ENCODE measurements at places on chromosomes 1 and 21.

DNA sequence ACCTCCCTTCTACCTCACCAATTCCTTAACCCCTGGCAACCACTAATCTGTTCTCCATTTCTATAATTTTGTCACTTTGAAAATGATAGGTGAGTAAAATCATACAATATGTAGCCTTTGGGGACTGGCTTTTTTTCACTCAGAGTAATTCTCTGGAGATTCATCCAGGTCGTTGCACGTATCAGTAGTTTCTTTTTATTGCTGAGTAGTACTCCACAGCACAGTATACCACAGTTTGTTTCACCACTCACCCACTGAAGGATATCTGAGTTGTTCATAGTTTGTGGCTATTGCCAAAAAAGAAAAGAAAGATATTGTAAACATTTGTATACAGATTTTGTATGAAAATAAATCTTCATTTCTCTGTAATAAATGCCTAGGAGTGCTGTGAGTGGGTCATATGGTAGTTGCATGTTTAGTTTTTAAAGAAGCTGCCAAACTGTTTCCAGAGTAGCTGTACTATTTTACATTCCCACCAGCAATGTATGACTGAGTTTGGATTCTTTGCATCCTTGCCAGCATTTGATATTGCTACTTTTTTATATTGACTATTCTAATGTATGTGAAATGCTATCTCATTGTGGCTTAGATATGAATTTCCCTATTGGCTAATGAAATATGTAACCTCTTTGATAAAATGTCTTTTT is 3.7 kb downstream of the CHD1L start:
- no peak for DNase-seq

GRCh38 chr1:36763771-36764170 is 270.5 kb downstream of the GRIK3 start:
- DNase-seq, result no peak

- no peak for DNase-seq
Observed at GRCh38 chr1:91891969-91892368, 6.0 kb upstream of the TGFBR3 start.

DNA sequence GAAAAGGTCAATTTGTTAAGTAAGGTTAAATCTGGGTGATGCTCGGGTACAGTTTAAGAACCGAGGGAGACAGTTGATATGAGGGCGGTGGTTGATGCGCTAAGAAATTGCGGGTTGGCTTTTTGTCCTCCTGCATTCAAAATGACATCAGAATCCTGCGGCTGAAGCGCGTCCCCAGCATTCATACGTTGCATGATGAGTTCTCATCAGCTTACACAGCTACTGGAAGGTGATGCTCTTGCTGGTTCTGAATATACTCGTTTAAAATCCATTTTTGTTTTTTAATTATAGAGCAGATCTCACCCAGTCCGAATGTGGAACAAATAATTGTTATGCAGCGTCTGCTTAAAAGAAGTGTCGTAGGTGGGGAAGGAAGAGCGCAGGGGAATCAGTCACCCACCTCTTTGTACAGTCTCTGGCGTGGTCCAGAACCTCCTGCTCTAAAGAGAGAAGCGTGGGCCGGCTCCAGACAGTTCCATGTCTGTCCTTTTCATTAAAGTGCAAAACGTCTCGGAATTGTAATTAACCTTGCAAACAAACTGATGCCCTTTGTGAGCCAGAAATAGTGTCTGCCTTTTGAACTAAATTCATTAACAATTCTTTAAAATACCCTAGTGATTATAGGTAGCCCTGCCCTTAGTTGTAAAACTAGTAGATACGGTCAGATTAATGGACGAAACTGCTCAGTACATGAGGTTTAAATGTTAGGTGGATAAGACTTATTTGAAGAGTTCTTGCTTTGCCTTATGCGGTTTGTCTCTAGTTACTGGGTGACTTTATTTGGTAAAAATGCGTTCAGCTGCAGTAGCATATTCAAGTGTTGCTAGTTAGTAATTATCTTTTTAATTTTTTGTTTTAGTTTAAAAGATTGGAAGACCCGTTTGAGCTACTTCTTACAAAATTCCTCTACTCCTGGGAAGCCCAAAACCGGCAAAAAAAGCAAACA is 741 bp downstream of the RGS2 start:
- no peak for DNase-seq

DNA sequence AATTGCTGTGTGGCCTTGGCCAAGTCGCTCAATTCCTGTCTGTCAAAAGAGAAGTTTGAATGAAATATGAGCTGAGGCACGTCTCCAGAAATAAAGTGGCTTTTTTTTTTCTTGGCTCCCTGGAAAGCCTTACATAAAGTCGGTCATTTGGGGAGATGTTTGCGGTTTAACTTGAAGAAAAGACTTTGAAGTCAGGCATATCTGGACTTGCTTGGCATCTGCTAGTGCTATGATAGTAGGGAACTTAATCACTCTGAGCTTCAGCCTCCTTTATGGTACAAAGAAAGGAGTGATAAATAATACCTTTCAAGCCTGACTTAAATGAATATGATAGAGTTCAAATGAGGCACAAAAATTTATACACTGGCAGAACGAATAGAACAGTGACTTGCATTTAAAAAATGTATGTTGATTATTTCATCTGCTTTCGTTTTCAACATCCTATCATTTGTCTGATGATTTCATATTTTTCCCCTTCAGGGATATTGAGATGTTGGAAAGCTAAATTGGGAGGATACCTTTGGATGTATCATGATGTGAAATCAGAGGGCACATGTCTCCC is 60.2 kb downstream of the FASLG start:
- DNase-seq, result no peak

GRCh38 chr1:59101518-59101917 is 195.4 kb upstream of the FGGY start:
- no peak for DNase-seq

DNA sequence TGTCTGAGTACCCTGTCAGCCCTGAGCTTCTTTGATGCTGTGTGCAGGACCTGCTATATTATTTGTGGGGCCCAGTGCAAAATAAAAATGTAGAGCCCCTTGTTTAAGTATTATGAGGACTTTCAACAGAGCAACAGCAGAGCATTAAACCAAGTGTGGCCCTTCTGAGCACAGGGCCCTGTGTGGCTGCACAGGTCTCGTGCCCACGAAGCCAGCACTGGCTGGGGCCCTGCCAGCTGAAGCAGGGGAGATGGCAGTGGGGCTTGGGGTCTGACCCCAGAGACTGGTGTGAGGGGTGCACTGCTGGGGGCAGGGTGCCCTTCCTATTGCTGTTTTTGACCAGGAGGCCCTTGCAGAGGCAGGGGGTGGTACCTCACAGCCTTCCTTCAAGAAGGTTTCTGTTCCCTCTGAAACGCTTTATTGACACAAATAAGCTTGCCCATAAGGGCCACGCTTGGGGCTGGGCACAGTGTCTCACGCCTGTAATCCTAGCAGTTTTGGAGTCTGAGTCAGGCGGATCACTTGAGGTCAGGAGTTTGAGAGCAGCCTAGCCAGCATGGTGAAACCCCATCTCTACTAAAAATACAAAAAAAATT is 2.2 kb upstream of the SEMA4A start:
- DNase-seq, result no peak

- DNase-seq, result no peak
Observed at GRCh38 chr1:83882906-83883305, 116.0 kb downstream of the TTLL7 start.
